Kidney tubule cell (primary cell): ENCODE measurements at places on chromosomes 3 and 15.

DNA sequence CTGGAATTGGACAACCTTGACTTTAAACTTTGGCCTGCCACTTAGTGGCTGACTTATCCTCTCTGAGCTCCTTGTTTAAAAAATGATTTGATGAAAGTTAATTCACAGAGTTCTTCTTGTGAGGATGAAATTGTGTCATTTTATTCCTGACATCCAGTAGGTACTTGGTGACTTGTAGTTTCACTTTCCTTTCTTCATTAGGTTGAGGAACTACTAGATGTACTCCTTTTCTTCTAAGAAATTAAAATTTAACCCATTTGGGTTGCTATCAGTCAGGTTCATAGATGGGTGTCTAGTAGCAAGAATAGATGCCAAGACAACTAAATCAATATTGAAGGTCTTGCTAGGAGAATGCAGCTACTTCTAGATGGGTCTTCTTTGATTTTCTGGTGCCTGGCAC, 5.2 kb downstream of the NR1D2 start:
- peak; percentile 38 for DNase-seq

- peak; percentile 17 for DNase-seq
Measured at GRCh38 chr3:59310736-59311135, 260.9 kb upstream of the CFAP20DC start.

GRCh38 chr3:17847156-17847555, 104.7 kb upstream of the TBC1D5 start:
- no peak for DNase-seq

DNA sequence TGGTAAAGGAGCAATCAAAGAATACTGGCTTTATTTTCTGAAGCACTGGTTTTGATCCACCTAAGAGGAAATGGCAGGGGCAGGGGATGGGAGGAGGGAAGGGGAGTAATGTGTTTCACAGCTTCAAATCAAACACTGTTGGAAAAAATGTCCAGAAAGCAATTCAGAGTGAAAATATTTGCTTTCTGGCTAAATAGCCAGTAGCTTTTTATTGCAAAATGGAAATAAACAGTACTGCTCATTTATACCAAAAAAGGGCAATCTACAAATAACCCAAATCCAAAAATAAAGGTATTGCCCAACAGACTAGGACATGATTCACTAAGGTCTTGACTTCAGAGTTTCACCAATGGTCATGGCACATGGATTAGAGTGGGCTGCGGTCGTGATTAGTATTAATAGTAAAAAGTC, 279.3 kb upstream of the THBS1 start:
- DNase-seq: no peak

DNA sequence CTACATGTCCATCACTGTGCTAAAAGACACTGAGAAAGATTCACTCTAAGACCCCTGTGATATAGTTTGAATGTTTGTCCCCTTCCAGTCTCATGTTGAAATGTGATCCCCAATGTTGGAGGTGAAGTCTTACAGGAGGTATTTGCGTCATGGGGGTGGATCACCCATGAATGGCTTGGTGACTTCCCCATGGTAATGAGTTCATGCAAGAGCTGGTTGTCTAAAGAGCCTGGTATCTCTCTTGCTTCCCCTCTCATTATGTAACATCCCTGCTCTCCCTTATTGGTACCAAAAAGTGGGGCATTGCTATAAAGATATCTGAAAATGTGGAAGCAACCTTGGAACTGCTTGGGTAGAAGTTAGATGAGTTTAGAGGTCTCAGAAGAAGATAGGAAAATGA, 32.2 kb upstream of the FAM174B start:
- no peak for DNase-seq

- no peak for DNase-seq
Measured at GRCh38 chr3:44234648-44235268, 6.9 kb upstream of the TOPAZ1 start.

DNA sequence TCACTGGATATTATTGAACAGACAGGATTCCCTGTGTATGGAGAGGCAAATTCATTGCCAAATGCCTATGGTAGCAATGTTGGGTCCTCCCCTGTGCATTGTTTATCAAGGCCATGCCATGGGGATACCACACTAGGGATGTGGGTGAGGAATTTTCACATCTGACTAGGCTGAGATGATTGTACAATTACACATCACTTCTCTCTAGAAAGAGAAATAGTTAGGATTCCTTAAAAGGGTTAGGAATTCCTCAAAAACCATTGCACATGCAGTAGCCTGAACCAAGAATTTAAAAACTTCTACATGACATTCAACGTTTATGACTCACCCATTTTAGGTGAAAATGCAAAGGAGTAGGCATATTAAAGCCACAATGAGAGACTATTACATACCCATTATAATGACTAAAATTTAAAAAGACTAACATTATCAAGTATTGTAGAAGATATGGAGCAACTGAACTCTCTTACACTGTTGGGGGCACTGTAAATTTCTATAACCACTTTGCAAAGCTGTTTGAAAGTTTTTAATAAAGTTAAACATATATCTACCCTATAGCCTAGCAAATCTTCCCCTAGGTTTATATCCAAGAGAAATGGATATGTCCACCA, 175.9 kb downstream of the THRB start:
- peak; percentile 97 for DNase-seq

- DNase-seq: no peak
Measured at GRCh38 chr15:52247461-52247860, 48.1 kb downstream of the MYO5C start.

GRCh38 chr15:43346305-43346704, 15.9 kb upstream of the LCMT2 start:
- no peak for DNase-seq

DNA sequence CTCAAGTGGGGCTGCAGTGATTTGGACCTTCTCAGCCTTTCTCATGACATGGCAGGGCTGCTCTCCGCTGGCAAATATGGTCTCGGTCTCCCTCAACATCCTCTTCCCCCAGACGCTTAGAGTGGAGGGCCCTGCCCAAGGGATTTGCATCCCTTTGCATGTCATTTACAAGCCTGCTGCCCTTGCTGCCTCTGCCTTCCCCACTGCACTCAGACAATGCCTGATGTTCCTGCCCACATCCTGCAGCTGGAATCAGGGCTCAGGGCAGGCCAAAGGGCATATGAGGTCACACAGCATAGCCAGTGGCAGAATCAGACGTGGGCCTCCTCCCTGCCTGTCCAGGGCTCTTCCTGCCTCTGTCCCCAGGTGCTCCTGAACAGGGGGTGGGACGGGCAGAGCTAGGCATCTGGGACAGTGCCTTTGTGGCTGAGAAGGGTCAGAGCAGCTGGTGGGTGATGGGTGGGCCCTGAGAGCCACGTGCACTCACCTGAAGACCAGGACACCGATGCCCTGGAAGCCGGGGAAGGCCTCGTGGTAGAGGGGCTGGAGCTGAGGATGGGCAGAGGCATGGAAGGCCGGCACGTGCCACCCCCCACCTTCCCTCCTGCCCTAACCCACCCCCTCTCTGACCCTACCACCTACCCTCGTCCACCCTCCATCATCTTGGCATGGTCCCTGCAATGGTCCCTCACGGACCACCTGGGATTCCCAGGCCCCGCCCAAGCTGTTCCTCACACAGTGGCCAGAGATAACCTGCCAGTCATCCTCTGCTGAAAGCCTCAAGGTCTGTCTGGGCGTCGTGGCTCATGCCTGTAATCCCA, 27.4 kb upstream of the GOLGA6C start:
- no peak for DNase-seq

DNA sequence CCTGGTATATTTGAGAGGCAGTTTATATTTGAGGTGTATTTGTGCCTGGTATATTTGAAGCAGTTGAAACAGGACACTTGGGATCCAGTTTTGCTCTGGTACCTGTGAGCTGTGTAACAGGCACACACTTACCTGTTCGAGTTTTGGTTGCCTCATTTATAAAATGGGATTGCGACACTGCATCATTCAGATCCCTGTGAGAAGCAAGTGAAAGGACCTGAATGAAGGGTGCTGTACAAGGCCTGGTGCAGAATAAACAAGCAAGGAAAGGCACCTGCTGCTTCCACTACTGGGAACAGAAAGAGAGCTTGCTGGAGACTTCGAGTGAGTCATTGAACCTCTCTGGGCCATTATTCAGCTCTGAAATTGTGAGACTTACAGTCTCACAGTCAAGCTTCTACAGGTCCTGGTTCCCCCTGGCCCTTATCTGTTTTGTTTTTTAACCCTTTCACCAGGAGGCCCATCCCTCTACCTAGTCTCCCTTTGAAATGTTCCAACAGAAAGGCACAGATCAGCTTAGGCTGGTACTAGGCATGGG, 11.5 kb downstream of the FETUB start:
- no peak for DNase-seq

DNA sequence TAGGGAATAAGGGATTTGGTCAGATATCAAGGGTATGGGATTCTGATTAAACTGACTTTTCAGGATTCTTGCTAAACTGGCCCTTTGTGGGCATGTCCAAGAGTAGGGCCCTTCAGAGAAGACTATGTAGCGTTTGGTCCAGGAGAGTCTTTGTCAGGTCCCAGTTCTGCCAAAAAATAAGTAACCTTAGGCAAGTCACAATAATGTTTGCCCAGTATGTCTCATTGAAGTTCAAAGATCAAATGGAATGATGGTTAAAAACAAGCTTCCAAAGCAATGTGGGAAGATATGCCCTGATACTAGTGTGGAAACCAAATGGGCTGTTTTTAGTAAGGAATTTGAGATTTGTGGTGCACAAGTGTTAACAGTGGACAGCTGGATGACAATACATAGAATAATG, 454.4 kb downstream of the WDR72 start:
- DNase-seq: no peak

DNA sequence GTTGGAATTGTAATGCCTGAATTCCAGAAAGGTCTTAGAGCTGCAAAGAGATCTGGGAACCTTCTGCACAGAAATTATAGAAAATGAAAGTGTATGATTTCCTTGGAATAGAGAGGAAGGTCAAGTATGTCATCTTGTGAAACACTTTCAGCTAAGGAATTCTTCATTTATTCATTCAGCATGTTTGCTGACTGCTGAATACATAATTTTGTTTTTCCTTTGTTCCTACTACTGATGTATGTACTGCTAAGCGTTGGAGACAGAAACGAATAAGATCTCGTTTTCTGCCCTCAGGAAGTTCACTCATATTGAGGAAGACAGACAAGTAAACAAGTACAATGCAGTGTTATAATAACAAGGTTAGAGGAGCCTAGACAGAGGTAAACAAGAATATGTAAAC, 14.3 kb upstream of the IL20RB start:
- DNase-seq: no peak

DNA sequence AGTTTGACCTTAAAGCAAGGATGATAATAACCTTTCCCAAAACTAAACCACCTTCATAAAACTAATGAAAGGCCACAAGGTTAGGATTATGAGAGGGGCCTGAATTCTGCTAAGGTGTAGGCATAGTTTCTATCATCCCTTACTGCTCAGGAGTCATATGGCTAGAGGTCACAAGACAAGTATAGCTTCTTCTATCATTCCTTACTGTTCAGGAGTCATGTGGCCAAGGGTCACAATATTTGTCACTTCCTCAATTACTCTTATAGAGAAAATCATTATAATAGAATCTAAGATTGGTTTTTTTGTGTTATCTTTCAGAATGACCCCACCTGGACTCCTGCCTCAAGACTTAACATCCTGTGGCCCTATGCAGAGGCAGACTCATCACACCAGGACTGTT, 36.6 kb downstream of the HERC1 start:
- DNase-seq: no peak

GRCh38 chr3:133899311-133899710, 3.6 kb upstream of the RAB6B start:
- DNase-seq: no peak

GRCh38 chr3:129605922-129606635, 397 bp downstream of the PLXND1 start:
- DNase-seq: no peak

DNA sequence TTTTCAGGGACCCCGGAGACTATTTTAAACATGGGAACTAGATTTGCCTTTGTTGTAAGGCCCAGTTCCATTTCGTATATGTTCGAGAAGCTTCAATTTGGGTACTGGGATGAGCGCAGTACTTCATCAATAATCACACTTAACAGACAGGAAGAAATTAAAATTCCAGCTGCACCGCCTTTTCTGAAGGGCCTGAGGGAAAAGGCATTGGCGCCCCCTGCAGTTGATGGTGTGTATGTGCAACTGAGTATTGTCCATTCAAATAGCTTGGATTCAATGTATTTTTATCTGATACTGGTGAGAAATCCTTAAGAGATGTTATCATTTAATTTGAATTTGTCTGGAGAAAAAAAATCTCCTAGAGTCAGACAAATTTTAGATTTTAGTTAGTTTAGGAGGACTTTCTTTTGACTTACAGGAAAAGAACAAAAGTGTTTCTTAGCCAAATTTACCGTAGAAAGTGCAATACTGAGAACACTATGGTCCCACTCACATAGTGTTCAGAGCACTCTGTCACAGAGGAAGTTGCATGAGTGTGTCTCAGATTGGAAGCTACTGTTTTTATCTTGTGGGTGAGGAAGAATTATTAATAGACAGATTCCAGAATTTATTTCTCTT, 5.4 kb upstream of the ALDH1A2 start:
- DNase-seq: peak; percentile 62

DNA sequence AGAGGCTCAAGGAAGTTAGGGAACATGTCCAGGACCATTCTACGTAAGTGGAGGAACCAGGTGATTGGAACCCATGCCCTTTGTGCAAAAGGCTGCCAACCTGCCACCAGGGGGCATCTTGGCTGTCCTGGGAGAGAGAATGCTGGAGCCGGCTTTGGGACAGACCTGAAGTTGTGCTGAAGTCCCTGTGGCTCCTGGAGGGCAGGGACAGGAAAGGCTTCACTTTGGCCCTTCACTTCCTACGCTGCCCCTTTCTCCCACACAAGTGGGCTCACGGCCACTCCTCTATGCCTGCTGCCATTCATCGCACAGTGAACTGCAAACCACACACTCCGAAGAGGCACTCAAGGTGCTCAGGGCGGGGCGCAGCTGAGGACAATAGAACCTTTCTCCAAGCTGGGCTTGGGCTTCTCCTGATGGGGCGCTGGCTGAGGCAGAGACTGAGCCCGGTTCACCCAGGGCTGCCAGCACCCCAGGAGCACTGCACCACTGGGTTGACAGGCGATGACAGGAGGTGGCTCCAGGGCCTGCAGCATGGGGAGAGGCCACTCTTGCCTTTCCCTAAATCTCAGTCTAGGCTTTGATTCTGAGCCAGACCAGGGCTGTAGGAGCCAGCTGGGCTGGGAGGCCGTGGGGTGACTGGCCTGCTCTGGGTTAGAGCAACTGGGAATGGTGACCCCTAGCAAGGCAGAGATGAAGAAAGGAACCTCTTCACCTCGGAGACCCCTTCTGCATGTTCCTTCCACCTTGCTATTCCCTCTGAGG, 8.4 kb downstream of the SHF start:
- DNase-seq: peak; percentile 17

- no peak for DNase-seq
Measured at GRCh38 chr3:115347737-115348136, 200.6 kb upstream of the ZBTB20 start.

DNA sequence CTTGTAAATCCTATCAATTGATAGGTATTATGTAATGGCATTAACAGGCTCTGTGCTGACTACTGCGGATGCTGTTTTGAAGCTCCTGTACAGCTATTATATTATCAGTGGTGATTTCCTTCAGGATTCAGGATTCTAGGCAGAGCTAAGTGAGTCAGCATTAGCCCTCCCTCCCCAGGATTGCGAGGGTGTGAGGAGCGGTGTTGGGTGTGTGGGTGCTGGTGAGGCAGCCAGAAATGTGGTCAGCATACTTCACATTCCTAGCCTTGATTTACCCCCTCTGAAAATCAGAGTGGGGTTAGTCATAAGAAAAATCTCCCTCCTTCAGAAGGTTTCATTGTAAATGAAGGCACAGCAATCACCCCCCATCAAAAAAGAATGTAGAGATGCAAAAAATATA, 72.5 kb downstream of the SNTN start:
- DNase-seq: peak; percentile 96
